ENCODE measurements at places on chromosomes 5 and 9.

DNA sequence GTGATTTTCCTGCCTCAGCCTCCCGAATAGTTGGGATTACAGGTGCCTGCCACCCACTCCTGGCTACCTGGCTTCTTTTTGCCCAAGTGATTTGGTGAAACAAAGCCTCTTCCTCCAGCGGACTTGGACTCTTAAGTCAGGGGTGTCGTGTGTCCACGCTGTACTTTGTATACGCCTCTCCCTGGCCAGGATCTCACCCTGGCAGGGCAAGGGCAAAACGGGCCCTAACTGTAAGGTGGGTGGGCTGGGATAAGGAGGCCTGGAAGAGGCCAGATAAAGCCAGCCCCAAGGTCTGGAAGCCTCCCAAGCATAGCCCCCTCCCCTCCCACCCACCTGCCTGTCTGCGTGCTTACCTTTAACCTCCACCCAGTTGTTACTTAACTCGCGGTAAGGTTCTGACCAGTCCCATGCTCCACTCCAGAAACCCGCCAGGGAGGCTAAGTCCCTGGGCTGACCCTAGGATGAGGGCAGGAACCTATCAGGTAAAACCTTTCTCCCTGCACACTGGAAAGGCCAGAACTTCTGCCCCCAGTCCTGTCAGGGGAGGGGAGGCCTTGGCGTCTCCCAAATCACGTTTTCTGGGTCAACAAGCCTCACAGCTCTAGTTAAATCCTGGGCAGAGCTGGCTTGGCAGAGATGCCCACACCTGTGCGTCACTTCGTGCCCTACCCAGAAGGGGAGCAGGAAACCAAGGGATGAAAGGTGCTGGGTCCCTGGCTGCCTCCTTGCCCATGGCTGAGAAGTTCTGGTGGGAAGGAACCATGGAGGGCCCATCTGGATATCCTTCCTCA is 8.4 kb downstream of the CDK9 start:
- no peak for DNase-seq

DNA sequence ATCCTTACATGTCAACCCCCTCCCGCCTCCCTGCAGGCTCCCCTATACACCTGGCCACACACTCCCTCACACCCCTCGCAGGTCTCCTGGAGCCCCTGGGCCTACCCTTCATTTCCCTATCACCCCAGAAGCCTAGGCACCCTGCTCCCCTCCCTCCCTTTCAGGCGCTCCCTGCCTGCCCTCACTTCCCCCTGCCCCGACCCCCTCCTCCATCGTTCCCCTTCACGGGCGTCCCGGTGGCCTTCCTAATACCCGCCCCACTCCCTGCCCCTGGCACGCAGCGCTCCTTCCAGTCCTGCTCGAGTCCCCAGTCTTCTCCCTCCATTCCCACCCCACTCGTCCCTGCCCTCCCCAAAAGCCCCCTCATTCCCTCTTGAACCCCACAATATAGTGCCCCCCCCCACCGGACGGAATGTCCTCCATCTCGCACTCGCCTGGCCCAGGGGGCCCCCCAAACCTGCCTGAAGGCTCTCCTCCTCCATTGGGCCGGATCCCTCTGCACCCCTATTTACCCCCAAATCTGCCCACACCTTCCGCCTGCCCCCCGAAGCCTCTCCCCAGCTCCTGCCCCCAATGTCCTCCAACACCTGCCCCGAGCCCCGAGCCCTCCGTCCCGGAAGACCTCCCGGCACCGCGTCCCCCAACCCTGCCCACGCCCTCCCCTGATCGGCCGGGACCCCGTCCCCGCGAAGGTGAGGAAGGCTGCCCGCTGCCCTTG is 746 bp downstream of the STRBP start:
- no peak for DNase-seq

GRCh38 chr9:9387511-9388115 is 1225.2 kb downstream of the PTPRD start:
- DNase-seq: no peak

DNA sequence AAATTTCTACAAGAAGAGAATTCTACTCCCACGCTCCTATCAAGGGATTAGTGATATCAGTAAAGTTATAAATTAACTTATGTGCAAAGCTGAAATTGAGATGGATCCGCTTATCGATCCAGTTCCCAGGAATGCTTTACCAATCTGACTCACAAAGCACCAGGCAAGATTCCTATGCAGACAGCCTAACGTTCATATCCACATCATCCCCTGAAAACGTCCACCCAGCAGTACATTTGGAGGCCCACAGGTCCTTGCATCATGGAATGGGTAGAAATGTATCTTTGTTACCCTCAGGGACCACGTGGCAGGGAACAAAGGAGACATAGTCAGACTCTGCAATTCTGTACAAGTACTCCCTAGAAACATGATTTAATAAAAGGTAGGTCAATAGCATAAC is 147.4 kb downstream of the ESM1 start:
- DNase-seq: no peak

DNA sequence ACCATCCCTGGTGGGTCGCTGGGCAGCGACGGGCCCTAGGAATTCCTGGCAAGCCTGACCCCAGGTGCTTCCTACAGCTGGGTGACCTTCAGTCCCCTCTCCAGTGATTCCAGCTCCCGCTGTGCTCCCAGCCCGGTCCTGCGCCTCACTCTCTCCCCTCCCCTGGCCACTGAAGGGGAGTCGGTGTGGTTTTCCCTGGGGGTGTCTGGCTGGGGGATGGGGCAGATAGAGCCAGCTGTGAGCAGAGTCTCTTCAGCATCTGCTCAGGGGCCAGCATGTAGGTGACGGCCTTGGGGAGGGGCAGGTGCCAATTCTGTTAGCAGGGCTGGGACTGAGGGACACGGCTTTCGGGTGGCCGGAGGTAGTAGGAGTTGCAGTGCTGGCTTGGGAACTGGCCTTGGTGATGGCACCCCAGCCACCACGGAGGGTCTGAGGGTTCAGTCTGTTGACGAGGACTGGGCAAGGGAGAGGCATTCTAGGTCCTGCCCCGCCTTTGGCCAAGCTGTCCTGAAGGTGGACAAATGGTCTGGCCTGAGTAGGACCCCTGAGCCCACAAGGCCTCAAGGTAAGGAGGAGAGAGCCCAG is 3.2 kb downstream of the GPSM1 start:
- DNase-seq: no peak

GRCh38 chr5:56534102-56534829 is 281.1 kb upstream of the MAP3K1 start:
- DNase-seq: no peak

- peak; percentile 19 for DNase-seq
Measured at GRCh38 chr5:38500573-38501260, 55.7 kb downstream of the LIFR start.

DNA sequence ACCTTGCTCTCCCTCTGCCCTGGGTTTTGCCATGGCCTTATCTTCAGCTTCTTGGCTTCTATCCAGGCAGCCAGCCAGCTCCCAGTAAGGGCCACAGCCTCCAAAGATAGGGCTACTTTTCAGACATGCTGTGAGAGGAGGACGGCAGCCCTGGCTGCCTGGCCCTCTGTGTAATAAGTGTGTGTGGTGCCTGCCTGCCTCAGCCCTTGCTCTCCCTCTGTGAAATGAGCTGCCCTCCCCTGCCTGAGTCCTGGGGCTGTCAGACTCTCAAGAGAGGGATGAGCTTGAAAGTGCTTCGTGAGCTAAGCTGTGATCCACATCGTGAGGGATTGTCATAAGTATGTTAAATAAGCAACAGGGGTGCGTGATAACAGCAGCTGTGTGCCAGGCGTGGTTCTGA is 8.1 kb downstream of the NDST1 start:
- DNase-seq: peak; percentile 64

DNA sequence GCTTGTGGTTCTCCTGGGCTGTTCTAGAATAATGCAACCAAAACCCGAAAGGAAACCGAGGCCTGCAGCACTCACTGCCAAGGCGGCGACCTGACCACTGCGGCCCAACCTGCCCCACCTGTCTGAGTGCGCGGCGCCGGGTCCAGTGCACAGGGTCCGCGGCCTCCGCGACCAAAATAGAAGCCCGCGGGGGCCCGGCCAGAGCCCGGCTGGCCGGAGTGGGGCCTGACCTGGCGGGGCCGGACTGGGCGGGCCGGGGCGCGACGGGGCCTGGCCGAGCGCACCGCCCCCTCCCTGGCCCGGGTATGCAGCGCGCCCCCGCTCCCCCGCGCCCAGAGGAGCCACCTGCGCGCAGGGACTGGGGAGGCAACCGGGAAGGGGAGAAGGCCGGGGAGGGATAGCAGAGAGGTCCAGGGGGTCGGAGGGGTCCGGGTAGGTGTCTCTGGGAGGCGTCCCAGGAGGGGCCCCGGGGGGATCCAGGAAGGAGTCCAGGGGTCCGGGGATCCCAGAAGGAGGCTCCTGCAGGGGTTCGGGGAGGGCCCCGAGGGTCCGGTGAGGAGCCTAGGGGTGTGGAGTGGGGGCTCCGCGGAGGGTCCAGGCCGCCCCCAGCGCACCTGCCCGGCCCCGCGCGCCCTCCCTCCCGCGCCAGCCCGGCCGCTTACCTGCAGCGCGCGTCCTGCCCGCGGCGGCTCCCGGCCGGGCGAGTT is 503 bp downstream of the SEMA4D start:
- DNase-seq: no peak

DNA sequence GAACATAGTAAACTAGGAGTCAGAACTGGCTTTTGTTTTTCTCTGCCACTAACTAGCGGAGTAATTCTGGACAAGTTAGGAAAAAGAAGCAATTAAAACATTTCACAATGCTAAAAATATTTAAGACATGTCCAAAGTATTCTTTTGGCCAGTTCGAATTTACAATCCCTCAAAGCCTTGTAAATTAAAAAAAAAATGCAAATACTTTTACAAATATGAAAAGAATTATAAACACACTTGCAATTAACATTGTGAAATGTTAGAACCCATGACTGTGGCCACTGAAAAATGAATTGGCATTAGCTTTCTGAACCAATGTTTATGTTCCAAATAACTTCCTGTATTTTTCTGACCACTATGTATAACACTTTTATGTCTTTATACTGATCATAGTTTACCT is 2.2 kb downstream of the RAD1 start:
- DNase-seq: no peak

DNA sequence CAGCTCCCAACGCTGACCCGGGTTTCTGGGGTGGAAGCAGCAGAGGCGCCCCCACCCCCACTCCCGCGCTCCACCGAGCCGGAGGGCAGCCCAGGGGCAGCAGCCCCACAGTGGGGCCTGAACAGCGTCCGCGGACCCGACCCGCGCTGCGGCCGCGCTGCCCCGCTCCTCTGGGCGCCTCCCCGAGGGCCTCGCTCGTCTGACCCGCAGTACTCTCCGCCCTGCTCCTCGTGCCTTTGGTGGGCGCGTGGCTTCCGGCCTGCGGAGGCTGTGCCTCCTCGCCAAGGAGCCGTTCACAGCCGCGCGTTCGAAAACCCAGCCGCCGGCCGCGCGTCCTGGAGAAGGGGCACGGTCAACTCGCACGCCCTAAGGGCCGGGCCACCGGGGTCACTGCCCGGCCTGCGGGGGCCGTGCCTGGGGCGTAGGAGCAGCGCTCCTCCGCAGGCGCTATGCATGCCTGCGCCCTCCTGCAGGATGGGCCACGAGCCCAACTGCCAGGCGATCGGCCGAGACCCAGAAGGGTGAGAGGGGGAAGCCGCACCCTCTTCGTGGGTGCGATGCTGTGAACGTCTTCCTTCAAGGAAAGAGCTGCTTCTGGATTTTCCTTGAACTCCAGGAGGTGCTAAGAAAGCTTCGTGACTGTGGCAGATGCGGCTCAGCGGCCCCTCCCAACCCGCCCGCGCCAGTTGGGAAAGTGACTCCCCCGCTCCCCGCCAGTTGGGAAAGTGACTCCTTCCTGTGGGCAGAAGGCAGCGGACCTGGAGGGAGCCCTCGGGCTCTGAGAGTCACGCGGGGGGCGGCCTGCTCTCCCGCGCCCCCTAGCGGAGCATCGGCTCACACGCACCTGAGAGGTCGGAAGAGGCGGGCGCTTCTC is 82.7 kb downstream of the HSD17B3 start:
- DNase-seq: peak; percentile 36

DNA sequence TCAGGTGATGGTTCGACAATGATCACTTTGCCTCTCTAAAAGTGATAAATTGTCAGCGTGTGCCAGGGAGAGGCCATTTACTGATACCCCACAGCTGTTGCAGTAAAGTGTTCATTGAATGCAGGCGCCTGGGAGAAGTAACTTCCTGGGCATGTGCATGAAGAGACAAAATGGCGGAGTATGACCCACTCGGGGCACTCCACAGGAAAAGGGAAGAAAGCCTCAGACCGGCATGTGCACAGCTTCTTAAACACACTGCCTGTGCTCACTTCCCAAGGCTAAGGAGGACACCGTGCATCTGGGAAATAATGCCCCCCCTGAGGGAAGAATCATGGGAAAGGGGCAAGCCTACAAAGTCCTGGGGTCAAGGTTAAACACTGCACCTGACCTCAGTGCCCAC is 329.5 kb downstream of the ICE1 start:
- DNase-seq: no peak

GRCh38 chr5:69331528-69332445 is 814 bp downstream of the CCDC125 start:
- no peak for DNase-seq

GRCh38 chr9:72955126-72955455 is 2.2 kb upstream of the ALDH1A1 start:
- no peak for DNase-seq

DNA sequence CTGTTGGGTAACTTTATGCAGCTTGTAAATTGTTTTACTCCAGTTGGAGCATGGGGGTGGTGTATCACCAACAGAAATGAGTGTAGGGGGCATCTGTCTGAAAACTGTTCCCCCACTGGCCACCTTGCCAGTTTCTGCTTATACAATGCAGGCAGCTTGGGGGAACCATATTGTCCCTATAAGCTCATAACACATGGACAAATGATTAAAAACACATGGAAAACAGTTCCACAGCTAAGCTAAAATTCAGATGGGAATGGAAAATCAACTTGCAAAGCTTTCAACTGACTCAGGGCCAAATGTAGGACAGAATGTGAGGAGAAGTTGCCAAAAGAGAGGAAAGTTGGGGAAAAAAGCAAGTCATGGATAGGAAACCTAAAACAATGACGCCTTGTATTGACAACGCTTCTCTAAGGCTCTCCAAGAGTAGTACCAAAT is 7.9 kb upstream of the CER1 start:
- DNase-seq: no peak

DNA sequence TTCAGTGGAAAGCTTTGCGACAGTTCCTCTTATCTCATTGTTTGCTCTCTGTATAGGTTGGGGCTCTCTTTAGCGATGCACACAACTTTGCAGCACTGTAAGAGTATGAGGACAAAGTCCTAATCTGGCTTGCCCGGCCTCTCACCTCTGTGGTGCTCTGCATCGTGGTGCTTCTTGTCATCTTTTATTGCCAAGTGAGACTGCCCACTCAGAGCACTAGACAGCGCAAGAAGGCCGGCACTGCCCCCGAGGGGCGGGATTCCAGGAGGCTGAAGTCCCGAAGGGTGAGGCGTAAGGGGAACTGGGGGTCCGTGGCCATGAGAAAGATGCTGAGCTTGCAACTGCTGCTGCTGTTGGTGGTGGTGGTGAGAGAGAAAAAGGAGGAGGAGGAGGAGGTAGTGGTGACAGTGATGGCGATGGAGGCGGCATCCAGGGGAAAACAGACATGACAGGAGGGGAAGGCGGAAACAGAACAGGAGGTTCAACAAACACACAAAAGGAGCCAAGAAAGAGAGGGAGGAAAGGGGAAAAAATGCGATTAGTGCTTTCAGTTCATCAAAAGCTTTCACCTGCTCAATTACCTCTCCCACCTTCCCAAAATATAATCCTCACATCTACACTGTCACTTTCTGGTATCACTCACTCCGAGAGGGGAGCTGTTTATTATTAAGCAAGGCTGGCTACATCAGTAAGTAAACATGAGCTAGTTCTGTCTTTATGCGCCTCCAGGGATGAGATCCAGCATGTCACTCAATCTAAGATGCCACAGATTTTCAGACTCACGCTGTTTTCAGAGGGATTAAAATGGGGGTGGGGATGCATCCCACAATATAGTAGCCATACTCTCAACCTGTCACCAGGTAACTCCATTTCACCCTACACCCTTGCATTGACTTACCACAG is 55.1 kb downstream of the TLE1 start:
- DNase-seq: no peak

Measured in hepatic stellate cell (primary cell).